Stimulated activated CD8-positive, alpha-beta memory T cell treated with anti-CD3 and anti-CD28 coated beads, Interleukin-12 subunit alpha, Interleukin-12 subunit beta, amount 100 ng/mL, for 4 hours (primary cell): ENCODE measurements at places on chromosomes 7 and 10.

- no peak for DNase-seq
Measured at GRCh38 chr7:126501617-126502016, 751.1 kb downstream of the GRM8 start.

GRCh38 chr7:136023134-136023869, 46.1 kb upstream of the MTPN start:
- no peak for DNase-seq

- DNase-seq, result no peak
Measured at GRCh38 chr7:85320699-85321476, 134.0 kb upstream of the SEMA3D start.

GRCh38 chr7:16626388-16626787, 19.2 kb downstream of the ANKMY2 start:
- no peak for DNase-seq

DNA sequence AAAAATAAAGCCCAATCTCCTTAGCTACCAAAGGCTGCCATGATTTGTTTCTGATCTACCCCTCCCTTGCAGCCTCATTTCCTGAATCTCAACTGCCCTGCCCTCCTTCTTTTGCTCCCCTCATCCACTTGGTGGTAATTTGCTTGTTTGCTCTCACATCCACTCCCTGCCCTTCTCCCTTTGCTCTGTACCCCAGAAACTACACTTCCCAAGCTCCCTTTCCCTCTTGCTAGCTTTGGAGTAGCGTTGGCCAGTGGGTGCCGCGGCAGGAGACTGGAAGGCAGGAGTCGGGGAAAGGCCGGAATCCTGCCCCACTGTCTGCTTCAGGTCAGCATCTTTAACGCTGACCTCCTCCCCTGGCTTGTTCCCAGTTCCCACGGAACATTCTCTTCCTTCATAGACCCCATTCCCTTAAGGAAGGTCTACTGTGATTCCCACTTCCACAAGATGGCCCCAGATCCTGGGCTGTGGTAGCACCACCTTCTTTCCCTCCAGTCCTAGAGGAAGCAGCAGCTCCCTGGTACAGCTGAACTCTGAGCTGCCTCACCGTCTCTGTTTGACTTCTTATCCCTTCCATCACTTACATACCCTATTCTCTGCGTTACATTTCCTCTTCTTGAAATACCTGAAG, 79.1 kb downstream of the PIK3CG start:
- DNase-seq, result no peak

DNA sequence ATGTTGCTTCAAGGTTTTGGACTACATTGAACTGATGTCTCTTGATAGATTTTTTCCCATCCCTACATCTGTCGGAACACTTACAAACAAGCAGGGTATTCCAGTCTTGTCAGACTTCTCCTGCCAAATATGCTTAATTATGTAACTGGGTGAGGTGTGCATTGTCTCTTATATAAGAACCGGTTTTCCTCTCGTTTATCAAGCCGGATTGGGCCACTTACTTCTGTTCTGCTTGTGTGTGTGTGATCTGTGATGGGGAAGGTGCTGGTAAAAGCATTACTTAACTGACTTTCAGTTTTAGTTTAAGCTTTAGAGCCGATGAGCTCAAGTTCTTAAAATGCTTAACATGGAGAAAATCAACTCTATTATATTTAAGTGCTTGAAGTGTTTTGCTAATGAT, 57.9 kb downstream of the OTUD1 start:
- no peak for DNase-seq

GRCh38 chr7:64637521-64638445, 28.1 kb upstream of the ZNF107 start:
- DNase-seq, result no peak
